ENCODE measurements at places on chromosomes 4 and X.

DNA sequence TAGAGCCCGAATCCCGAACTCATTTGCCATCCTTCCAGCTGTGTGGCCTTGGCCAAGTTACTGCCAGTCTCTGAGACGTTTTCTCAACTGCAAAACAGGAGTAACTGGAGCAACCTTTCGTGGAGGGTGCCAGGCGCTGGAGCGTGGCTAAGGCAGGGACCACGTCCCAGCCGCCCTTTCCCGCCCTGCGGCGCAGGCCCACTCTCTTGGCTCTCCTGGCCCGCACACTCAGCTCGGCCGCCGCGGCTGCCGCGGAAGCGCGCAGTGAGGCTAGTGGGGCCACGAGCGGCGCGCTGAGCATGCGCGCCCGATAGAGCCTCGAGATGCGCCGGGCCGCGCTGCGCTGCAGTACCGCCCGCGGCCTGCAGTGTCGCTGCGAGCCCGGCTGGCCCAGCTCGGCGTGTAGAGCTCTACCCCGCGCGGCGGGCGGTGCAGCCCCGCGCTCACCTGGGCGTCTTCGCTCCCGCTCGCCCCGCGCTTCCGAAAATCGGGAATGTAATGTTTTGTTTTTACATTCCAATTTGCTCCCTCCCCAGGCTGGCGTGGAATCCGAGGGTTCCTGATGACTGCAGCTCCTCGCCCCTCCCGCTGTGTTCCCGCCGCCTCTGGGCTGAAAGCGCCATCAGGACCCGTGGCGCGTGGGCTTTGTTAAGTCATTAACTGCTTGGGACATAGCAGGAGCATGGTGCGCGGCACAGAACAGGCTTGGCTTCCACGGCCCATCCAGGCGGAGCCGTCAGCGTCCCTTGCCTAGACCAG, 4.0 kb upstream of the ZNF518B start:
- DNase-seq: peak; percentile 90

DNA sequence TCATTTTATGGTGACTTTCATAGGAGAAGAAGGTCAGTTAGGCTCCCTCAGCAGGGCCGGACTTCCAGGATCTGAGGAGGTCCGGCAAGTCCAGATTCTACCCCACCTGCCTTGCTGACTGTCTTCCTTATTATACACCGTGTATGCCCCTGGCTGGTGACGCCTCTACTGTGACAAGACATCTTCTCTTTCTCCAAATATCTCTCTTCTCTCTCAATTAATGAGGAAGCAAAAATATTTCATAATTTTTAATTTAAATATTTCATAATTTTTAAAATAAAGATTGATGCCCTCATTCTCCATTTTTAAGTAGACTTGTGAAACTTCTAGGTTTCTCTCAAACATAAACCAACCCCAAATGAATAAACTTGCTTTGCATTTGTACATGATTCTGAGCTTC, 202.5 kb downstream of the NSUN7 start:
- DNase-seq: no peak

- DNase-seq: no peak
These were observed 534.4 kb downstream of the MID1IP1 start for GRCh38 chrX:39335513-39336235.

DNA sequence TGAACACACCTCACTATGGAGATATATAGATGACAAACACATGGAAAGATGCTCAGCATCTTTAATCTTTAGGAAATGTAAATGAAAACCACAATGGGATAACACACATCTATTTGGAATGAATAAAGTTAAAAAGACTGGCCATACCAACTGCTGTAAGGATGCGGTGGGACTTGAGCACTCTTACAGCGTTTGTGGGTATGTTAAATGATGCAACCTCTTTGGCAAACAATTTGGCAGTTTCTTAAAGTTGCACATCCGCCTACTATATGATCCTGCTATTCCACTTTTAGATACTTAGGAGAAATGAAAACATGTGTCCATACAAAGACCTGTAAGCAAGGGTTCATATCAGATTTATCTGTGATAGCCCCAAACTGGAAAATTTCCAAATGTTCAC, 50.7 kb downstream of the MRPL1 start:
- no peak for DNase-seq

DNA sequence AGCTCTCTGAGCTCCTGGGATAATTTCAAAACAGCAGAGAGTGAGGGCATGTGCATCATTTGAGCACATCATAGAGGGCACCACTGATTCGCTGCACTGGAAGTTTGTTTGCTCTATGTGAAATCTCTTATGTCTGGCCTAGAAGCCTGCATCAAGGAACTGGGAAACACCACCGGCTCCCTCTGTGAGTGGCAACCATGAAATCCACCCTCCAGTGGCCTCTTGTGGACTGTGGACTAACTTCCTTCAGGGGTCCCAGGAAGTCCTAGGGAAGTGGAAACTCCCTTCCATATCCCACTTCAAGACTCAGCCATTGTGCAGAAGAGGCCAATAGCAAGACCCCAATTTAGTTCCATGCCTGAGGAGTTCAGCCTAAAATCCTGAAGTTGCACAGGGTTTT, 48.0 kb upstream of the IGFBP7 start:
- no peak for DNase-seq

- DNase-seq: no peak
These were observed 2.1 kb downstream of the HSD17B11 start for GRCh38 chr4:87388901-87389300.

- no peak for DNase-seq
These were observed 73.7 kb downstream of the SHROOM2 start for GRCh38 chrX:9859711-9860555.

DNA sequence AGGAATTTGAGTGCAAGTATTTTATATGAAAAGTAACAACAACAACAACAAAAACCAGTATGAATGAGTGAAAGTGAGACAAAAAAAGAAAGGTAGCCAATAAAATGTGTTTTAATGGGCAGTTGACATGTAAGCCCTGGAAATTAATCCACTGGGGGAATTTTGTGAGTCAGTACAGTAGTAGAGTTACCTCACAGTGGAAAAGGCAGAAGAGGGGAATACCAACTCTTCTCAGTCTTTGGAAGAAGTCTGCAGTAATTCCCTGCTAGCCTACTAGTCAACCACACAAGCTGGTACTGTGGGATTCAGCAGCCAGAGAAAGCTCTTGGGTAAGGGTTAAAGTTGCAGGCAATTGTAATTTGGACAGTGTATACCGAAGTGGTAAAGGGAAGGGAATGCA, 76.3 kb upstream of the IL15 start:
- no peak for DNase-seq

GRCh38 chr4:85808864-85809263, 333.9 kb downstream of the ARHGAP24 start:
- DNase-seq: no peak

DNA sequence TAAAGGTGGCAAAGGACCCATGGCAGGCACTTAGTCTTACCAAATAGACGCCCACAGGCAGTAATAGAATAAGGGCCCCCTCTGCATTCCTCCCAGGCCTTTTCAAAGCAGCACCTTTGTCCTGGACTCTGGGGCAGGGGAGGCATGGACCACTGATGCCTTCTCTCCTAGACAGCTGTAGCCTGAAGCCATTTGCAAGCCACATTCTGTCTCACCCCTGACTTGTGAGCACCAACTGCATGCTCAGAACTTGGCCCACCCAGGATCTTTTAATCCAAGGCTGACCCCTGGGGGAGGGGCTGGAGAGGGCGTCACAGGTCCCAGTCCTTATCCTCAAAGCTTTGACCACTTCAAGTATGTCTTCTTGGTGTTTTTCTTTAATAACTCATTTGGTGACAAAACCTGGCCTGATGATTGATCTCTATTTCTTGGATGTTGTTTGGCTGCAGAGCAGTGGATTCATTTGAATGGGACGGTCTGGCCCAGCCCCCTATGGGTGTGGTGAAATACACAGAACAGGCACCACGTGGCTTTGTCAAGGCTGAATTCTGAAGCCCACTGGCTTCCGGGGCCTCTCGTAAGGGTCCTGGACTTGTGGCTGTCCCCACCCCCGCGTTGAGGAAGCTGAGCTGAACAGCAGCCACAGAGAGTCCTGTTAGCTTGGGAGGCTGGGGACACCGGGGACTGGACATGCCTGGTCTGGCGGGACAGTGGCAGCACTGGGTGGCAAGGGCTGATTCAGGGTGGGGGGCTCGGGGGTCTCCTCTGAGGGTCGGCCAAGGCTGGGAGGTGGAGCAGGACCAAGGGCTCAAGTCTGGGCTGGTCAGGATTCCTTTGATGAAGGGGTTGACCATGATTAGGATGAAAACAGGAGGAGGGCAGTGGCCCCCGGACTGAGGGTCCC, 36.6 kb downstream of the ADRA2C start:
- DNase-seq: no peak

DNA sequence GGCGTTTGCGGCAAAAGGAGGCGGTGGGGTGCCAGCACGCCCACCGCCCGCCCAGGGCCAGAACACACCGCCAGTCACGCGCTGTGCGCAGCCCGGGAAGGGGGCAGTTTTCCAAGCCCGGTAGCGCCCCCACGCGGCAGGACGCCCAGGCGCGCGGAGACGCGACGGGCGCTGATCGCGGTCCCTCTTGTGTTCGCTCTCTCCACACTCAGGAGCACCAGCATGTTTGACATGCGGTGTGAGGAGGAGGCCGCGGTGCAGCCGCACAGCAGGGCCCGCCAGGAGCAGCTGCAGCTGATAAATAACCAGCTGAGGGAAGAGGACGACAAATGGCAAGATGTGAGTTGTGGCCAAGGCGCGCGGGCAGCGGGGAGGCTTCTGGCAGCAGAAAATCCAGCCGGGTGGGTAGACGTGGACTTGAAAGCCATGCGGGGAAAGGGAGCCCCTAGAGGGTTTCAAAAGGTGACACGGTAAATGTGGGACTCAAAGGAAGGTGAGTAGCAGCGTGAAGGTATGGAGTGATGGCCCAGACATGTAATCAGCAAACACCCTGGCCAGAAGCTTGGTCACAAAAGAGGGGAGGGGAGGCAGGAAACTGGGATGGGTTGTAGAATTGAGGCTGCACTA, 104.1 kb downstream of the PHOX2B start:
- DNase-seq: no peak
